Aorta (tissue), 5 donors: ENCODE measurements at places on chromosomes 13 and 19.

DNA sequence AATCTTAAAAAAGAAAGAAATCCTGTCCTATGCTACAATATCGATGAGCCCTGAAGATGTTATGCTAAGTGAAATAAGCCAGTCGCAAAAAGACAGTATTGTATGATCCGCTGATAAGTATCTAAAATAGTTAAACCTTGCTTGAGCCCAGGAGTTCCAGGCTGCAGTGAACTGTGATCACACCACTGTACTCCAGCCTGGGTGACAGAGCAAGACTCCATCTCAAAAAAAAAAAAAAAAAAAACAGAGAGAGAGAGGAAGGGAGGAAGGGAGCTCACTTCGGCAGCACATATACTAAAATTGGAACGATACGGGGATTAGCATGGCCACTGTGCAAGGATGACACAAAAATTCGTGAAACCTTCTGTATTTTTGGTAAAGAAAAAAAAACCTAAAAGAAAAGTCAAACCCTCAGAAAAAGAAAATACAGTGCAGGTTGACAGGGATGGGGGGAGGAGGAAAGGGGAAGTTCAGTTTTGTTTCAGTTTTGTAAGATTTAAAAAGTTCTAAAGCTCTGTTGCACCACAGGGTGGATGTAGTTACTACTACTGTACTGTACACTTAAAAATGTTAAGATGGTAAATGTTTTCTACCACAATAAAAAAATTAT is 8.4 kb downstream of the CLASRP start:
- DNase-seq: no peak

DNA sequence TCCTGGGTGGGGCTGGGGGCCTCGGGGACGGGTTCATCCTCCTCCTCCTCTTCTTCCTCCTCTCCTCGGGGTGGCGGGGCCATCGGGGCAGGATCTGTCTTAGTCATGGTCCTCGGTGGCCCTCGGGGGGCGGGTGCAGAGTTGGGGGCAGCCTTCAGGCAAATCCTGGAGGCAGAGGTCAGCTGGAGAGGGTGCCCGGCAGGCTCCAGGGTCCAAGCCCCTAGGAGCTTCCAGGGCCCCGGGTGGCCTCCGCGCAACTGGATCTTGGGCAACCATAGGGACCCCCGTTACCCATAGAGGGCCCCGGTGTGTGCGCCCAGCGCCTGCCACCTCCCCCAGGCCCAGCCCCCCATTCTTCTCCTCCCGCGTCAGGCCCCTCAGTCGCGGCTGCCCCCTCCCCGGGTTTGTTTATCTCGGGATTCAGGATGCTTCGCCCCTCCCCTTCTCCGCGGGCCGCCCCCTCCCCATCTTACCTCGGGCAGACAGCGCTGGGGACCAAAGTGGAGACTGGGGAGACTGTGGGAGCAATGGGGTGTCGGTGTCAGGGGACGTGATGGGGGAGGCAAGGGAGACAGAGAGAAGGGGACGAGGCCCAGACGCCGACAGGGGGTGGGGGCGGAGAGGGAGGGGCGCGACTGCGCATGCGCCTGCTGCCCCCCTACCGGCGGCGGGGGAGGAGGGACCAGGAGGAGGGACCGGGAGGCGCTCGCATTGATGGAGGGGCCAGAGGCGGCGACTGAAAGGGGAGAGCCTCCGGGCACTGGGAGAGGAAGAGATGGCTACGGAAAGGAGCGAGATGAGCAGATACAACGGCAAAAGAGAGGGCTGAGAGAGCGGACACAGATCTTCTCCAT is at the start of gene CLIP3:
Gene CLIP3 (minus strand): TSS at position 623 of the 854 bp plus-strand sequence. CDS start 516 bp downstream, at position 107.
- peak; percentile 93 for DNase-seq

GRCh38 chr19:58118979-58119733 is 21.1 kb upstream of the ZSCAN18 start:
- no peak for DNase-seq

GRCh38 chr13:91127995-91128394 is 219.5 kb upstream of the MIR17HG start:
- DNase-seq: no peak

- DNase-seq: no peak
These were observed 14.3 kb downstream of the SLC27A1 start for GRCh38 chr19:17484520-17485185.

GRCh38 chr13:20964904-20965303 is 62.4 kb upstream of the XPO4 start:
- no peak for DNase-seq

DNA sequence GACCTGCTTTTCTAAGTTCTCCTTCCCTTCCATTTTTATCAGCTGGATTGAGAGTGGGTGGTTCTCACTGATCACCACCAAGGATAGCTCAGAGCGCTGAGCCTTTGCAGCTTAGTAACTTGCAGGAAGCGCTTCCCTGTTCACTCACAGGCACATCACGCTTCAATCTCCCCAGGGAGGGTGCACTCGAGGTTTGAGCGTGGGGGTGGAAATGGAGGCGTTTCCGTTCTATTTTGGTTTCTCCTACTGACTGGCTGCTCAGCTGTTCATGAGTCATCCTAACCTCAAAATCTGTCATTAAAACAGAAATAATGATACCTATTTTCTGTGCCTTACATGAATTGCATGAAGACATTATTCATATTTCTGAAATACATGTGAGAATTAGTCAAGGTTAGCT is 292.1 kb downstream of the SPRY2 start:
- peak; percentile 91 for DNase-seq

DNA sequence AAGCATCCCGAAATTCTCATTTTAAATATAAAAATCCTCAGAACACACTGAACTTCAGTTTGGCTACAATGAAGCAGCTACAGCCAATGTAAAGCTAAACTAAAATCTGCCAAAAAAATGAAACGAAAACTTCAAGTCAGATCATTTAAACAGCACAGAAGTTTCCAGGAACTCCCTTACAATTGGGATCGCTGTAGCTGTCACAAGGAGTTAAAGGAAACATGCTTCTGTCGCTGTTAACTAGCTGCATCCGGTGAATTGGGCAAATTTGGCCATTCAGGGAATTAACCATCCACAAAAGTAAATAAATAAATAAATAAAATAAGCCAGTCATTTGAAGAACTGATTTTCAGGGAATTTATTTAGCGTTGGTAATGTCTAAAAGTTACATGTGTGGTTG is 77.0 kb upstream of the PEG3 start:
- DNase-seq: no peak

DNA sequence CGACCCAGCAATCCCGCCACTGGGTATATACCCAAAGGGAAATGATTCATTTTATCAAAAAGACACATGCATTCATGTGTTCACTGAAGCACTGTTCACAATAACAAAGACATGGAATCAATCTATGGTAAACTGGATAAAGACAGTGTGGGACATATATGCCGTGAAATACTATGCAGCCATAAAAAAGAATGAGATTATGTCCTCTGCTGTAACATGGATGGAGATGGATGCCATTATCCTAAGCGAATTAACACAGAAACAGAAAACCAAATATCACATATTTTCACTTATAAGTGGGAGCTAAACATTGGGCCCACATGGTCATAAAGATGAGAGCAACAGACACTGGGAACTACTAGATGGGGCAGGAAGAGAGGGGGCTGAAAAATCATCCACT is 345.0 kb downstream of the UQCRFS1 start:
- DNase-seq: no peak

- no peak for DNase-seq
These were observed 48.8 kb upstream of the RAP2A start for GRCh38 chr13:97385146-97385545.

DNA sequence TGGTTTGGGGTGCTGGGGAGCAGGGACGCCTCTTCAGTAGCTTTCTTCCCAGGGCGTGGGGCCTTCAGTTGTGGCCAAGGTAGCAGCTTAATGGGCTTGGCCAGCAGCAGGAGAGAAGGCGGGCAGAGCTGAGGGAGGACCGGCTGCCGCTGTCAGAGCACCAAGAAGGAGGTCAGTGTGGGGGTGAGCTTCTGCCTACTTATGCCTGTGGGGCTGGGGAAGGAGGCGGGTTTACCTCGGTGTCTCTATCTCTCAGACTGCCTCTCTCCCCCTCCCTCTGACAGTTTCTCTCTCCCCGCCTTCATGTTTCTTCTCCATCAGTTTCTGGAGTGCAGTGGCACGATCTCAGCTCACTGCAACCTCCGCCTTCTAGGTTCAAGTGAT is at the start of gene CAPN12:
Gene CAPN12 (minus strand): TSS at position 177 of the 384 bp plus-strand sequence. CDS start 309 bp downstream, outside the sequence.
- no peak for DNase-seq

- DNase-seq: peak; percentile 77
These were observed 3.9 kb downstream of the SBNO2 start for GRCh38 chr19:1169921-1170885.

DNA sequence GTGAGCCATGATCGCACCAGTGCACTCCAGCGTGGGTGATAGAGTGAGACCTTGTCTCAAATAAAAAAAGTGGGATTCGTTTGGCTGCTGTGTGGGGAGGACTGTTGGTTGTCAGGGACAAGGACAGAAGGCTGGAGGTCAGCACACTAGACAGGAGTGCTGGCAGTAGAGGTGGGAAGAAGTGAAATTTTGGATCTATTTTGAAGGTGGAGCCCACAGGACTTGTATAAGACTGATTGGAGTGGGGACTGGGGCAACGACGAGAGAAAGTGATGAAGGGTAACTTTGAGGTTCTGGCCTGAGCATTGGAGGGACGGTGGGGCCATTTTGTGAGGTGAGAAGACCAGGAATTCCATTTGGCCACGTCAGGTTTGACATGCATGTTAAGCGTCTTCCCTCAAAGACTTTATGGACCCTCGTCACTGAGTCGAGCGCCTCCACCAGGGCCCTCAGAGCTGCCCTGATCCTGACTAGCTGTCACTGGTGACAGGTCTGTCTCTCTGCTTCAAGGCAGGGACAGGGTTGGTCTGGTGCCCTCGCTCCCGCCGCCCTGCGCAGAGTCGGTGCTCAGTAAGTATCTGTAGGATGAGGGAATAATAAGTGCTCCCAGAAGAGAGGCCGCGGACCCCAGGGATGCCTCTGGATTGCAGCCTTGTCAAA is 673 bp downstream of the CTU1 start:
- no peak for DNase-seq

DNA sequence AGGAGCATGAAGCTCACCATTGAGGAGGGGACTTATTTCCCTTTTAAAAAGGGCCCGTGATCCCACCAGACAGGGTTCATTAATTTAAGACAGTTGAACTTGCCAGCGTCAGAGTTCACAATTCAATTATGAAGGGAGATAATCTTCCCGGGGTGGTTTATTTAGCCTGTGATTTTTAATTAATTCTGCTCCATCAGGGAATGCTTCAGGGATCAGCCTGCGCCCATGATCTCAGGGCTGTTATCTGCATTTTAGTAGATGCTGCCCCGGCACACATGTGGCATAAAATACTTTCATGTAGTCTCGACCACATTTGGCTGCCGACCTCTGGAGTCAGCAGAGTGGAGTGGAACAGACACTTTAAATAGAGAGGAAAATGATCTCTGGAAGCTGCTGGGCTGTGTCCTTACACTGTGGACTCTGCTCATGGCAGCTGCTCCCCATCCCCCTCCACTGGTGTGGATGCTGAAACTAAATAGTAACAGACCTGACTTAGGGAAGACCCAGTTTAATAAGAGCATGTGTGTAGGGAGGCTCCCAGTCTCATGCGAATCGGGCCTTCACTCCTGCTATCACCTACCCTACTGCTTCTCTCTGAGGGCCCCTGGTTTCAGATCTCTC is 256.9 kb downstream of the TEX29 start:
- peak; percentile 50 for DNase-seq

GRCh38 chr19:341386-342127 is 3.0 kb downstream of the MIER2 start:
- no peak for DNase-seq

- DNase-seq: peak; percentile 77
These were observed 8.1 kb downstream of the ALOX5AP start for GRCh38 chr13:30743319-30744055.

GRCh38 chr13:58004751-58005150 is 373.2 kb downstream of the PCDH17 start:
- no peak for DNase-seq

DNA sequence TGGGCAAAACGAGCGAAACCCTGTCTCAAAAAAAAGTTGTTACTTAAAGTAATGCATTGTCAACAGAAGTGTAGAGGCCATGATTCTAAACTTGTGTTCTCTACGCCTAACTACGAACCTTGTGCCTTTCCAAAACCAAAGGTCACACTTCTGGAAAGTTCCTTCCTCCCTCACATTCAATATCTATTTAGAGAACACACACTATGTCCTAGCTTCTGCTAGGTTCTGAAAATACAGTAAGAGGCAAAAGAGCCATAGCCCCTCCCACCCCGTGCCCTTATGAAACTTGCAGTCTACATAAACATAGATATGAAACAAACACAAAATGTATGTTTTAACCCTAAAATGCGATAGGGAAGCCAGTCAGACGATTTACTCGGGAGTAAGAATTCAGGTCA is 36.4 kb downstream of the RNF6 start:
- DNase-seq: no peak

DNA sequence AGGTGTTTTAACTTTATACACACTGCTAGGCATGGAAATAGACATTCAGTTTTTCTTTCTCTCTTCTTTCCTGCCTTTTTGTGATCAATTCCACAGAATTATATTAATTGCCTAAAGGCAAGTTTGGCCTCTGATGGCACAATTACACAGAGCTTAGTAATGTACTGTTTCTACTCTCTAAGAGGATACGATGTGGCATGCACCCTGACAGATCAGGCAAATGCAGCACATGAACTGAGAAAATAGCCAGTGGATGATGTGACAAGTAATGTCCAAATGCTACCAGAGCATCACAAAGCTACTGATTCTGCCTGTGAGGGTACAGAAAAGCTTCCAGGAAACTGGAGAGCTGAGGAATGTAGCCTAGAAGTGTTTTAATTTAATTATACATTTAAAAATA is 233.8 kb upstream of the PRR20A start:
- DNase-seq: no peak

DNA sequence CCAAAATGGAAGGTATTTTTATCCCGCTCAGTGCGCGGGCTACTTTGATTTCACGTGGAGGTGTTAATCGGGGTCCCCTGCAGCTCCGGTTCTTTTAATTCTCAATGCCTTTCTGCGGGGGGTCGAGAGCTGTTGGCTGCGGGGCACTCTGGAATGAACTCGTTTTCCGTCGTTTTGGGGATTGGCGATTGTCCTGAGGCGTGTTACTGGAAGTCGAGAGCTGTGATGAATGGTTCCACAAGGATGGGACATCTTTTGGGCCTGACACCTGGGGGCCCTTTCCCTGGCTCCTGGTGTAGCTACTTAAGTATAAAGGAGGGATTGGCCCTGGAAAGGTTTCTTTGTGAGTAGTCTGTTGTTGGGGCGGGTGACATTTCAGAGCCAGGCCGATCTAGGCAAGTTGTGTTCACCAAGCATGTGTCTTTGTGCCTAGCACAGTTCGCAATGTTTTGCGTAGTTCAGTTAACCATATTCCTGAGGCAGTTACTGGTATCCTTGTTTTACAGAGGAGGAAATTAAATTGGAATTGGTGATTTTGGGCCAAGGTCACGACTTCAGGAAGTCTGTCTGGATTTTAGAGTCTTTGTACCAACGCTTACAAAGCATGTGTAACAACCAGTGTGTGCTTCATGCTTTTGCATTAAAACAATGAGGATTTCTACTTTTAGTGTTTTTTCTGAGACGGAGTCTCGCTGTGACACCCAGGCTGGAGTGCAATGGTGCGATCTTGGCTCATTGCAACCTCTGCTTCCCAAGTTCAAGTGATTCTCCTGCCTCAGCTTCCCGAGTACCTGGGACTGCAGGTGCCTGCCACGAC is 846 bp downstream of the RPL13A start:
- no peak for DNase-seq
